ENCODE measurements at places on chromosomes 16 and 17. TPM values are rescaled to one million over a fixed set of nuclear protein-coding genes. Genes with fewer than 3 reads are reported as not detected.

Gene ACE
- 3.6 TPM for total RNA-seq

Gene MAPT
- not detected for total RNA-seq

Gene MYCBPAP
- total RNA-seq, result 6.8 TPM

Gene PRR15L
- not detected for total RNA-seq

Gene OR1F1
- not detected for total RNA-seq

Gene KCNJ12
- total RNA-seq, result 0.17 TPM

Gene C17orf50
- total RNA-seq, result not detected

Gene TBC1D3K
- total RNA-seq, result not detected

Gene ZNF48
- total RNA-seq, result 16.4 TPM
